Thoracic aorta (tissue), 2 donors: ENCODE measurements at places on chromosomes 5 and 9. TPM values are rescaled to one million over a fixed set of nuclear protein-coding genes. Genes with fewer than 3 reads are reported as not detected.

- H3K4me1 ChIP-seq, result no peaks in the 10 kb centered on the region
- no peaks in the 10 kb centered on the region for H3K36me3 ChIP-seq
- H3K27me3 ChIP-seq, result no peaks in the 10 kb centered on the region
- H3K4me3 ChIP-seq, result no peak overlapping the region
Measured at GRCh38 chr5:124790301-124790894, 44.0 kb upstream of the ZNF608 start.

DNA sequence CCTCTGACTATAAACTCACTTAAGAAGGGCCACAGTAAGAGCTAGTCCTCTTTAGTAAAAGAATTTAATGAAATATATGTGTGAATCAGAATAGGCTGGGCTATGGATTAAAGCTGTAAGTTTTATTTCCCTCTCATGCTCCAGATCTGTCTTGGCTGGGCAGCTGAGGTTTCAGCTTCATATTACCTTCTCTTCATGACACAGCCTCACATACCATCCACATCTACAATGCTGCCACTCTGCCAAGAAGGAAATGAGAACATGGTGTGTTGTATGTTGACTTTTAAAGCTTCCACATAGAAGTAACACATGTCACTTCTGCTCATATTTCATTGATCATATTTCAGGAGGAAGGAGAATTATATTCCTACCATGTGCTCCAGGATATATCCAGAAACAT, 776.0 kb upstream of the ACO1 start:
- H3K27me3 ChIP-seq, result no peaks in the 10 kb centered on the region
- H3K36me3 ChIP-seq, result no peaks in the 10 kb centered on the region
- no peak overlapping the region for H3K27ac ChIP-seq
- no peaks in the 10 kb centered on the region for H3K4me1 ChIP-seq
- no peak overlapping the region for H3K4me3 ChIP-seq
- DNase-seq, result no peak

Gene NTNG2
- total RNA-seq, result 2.0 TPM

Gene FABP6
- total RNA-seq, result not detected

DNA sequence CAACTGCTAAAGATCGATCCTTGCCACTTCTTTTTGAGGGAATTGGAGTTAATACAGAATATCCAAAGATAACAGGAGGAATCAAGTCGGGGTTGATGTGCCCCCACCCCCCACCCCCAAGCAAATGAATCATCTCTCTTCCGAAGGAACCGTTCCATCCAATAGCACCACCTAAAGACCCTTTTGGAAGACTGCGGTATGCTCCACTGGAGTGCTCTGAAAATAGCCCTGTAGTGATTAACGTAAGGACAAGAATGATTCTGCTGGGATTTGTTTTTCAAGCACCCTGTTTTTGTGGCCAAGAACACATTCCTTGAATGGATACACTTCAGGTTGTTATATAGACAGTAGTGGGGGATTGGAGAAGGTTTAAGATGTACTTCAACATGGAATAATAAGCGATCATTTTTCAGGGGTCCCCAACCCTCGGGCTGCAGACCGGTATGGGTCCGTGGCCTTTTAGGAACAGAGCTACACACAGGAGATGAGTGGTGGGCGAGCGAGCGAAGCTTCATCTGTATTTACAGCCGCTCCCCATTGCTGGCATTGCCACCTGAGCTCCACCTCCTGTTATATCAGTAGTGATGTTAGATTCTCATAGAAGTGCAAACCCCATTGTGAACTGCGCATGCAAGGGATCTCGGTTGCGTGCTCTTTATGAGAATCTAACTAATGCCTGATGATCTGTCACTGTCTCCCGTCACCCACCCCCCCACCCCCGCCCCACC, 44.5 kb upstream of the TMEM252 start:
- peaks cover 5% of the 10 kb centered on the region for H3K4me1 ChIP-seq
- H3K4me3 ChIP-seq, result no peak overlapping the region
- H3K36me3 ChIP-seq, result no peaks in the 10 kb centered on the region
- no peak for DNase-seq
- no peak overlapping the region for H3K27ac ChIP-seq

Gene CATSPER3
- not detected for total RNA-seq

DNA sequence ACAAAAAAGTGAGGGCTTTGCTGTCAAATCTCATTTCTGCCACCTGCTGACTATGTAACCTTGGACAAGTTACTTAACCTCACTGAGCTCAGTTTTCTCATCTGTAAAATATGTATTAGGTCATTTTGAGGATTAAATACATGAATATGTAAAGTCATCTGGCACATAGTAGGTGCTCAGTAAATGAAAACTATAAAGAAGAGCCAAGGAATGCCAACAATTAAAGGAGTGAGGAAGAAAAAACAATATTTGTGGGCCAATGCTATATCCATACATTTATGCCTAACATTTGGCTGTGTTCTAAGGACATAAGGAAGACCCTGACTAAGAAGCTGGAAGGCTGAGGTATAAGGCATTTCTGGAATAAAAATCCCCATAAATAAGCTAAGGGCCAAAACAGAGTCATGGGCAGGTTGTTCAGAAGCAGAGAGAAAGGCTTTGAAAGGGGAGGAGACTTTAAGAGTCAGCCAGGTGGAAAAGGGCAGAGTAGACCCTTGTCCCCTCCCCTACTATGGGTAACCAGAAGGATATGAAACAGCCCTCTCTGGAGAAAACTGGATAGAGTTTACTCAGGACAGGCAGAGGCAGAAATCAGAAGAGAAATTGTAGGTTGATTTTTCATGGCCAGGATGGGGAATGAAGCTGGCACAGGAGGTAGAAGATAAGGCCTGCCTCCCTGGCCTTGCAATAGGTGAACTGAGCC, 47.6 kb upstream of the SIL1 start:
- no peak overlapping the region for H3K4me3 ChIP-seq
- no peak for DNase-seq
- no peaks in the 10 kb centered on the region for H3K36me3 ChIP-seq
- H3K27ac ChIP-seq, result no peak overlapping the region

DNA sequence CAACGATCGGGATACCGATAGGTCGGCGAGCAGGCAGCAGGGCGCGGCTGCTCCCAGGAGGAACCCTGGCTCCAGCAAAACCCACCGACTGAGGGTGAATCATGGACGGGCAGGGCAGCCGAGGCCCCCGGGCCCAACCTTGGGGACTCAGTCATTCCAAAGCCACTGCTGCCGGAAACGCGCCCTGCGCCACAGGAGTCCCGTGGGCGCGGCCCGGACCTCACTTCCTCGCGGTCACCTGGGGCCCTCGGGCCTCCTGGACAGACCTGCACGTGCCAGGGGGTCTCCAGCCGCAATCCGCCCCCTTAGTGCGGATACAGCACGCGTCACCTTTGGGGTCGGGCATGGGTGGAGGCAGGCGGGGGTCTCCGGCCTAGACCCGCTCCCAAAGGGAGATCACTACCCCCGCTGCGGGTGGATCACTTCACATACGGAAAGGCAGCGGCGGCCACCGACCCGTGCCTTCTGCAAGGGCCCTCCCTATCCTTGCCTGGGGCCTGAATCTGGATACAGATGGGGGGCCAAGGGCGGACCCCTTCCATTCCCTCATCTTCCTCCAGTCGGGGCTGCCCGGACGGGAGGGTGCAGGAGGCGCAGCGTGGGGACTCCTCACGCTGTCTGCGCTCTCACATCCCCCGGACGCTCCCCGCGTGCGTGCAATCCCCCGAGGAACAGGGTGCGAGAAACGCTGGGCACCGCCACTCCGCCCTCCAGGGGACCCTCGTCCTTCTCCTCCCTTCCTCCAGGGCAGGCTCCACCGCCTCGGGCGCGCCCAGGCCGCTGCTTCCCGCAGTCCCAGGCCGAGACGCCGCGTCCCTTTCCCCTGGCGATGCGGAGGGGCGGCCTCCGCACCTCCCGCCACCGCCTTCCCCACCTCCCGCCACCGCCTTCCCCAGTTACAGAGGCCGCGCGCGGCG, 586 bp downstream of the TXN start:
- DNase-seq, result peak; percentile 23
- H3K27me3 ChIP-seq, result no peaks in the 10 kb centered on the region
- H3K27ac ChIP-seq, result peak overlapping the region; percentile 84

DNA sequence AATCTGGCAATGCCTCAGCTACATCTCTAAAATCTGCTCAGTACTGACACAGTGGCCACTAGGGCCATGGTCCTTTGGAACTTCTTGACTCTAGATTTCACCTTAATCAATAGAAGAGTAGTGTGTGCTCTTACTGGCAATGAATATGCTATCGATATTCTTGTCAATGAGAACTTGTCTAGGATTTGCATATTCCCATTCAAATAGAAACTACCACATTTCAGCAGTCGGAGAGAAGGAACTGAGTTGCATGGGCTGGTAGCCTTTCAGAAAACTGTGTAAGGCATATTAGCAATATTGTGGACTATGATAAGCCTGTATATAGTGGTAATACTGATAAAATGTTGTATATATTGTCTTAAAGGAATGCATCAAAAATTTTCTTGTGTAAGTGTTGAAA, 45.3 kb upstream of the NAA35 start:
- no peak overlapping the region for H3K4me3 ChIP-seq
- H3K27me3 ChIP-seq, result no peaks in the 10 kb centered on the region
- no peak for DNase-seq
- H3K4me1 ChIP-seq, result no peaks in the 10 kb centered on the region
- H3K36me3 ChIP-seq, result no peaks in the 10 kb centered on the region

DNA sequence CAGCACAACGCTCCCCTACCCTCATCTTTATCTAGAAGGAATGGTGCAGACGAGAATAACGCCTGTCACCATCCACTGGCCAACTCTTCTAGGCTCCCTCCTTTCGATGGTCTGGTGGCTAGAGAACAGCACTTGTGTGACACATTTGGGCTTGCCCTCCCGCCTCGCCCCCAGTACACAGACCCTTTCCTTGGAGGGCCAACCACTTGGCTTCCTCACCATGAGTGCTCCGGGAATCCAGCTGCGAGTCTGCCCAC, 1.4 kb downstream of the GNAQ start:
- H3K4me3 ChIP-seq, result peak overlapping the region; percentile 96
- no peaks in the 10 kb centered on the region for H3K36me3 ChIP-seq
- peaks cover 37% of the 10 kb centered on the region for H3K4me1 ChIP-seq
- no peaks in the 10 kb centered on the region for H3K27me3 ChIP-seq

Gene FOCAD
- 33.1 TPM for total RNA-seq

DNA sequence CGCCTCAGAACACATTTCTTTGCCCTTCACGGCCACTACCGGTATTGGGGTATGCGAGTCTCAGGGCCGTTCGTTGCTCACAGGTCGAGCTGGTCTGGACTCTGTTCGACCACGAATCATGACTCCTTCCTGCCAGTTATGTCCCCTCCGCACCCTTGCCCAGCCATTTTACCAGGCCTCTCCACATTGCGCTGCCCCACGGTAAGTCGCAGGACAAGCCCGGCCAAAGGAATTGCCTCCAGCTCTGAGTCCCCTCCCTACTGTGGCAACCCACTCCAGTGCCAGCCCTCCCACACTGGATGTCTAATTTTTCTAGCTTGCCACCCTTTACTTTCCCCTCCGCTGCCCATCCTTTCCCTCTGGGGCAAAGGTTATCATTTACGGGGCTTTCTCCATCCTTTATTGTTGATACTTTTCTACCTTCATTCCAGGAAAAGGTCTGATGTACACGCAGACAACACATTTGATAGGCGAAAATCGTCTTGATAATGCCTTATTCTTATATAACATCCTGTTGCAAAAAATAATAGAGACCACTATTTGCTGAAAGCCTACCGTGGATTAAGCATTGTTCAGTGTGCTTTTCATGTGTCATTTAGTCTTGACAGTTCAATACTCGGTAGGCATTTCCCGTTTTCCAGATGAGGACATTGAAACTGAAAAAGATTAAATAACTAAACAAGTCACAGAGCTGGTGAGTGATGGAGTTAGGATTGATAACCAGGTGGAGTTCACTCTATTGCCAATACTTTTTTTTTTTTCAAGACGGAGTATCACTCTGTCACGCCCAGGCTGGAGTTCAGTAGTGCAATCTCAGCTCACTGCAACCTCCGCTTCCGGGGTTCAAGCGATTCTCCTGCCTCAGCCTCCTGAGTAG, 958 bp upstream of the HSPA5 start:
- no peak for DNase-seq
- H3K36me3 ChIP-seq, result peaks cover 22% of the 10 kb centered on the region
- no peaks in the 10 kb centered on the region for H3K27me3 ChIP-seq
- H3K4me1 ChIP-seq, result peaks cover 28% of the 10 kb centered on the region
- peak overlapping the region; percentile 96 for H3K27ac ChIP-seq

DNA sequence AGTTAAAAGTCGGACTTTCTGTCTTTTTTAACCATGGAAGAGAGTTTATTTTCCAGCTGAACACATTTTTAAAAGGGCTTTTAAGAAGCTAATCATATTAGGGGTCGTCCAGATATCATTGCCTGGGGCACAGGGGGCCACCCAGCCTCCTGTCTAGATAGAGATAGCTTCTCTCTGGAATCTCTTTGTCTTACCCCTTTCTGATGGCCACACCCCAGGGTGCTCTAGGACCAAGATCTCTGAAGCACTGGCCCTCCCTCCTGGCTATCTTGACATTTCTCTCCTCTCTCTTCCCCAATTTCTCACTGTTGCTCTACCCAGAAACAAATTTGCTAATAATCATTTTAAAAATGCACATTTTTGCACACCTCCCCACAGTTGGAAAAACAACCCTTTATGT, 204.4 kb downstream of the NXNL2 start:
- no peaks in the 10 kb centered on the region for H3K4me1 ChIP-seq
- H3K36me3 ChIP-seq, result no peaks in the 10 kb centered on the region
- no peak overlapping the region for H3K4me3 ChIP-seq
- no peak overlapping the region for H3K27ac ChIP-seq

- no peak overlapping the region for H3K27ac ChIP-seq
- H3K4me1 ChIP-seq, result no peaks in the 10 kb centered on the region
- no peaks in the 10 kb centered on the region for H3K27me3 ChIP-seq
- DNase-seq, result no peak
Measured at GRCh38 chr5:151262532-151262931, 9.5 kb downstream of the GM2A start.

DNA sequence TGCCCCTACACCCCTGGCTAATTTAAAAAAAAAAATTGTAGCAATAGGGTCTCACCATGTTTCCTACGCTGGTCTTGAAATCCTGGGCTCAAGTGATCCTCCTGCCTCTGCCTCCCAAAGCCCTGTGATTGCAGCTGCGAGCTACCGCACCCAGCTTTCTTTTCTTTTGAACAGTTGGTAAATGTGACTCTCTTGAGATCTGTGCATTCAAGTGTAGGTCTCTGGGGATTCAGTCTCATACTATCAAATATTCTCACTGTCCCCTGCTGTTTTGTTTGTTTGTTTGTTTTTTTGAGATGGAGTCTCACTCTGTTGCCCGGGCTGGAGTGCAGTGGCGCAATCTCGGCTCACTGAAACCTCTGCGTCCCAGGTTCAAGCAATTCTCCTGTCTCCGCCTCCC, 42.3 kb upstream of the CXXC5 start:
- H3K27ac ChIP-seq, result no peak overlapping the region
- H3K4me3 ChIP-seq, result no peak overlapping the region
- peaks cover 14% of the 10 kb centered on the region for H3K4me1 ChIP-seq
- peaks cover 18% of the 10 kb centered on the region for H3K36me3 ChIP-seq
- H3K27me3 ChIP-seq, result no peaks in the 10 kb centered on the region

Gene ORM1
- total RNA-seq, result not detected

Gene PCDHAC2
- total RNA-seq, result 0.71 TPM

DNA sequence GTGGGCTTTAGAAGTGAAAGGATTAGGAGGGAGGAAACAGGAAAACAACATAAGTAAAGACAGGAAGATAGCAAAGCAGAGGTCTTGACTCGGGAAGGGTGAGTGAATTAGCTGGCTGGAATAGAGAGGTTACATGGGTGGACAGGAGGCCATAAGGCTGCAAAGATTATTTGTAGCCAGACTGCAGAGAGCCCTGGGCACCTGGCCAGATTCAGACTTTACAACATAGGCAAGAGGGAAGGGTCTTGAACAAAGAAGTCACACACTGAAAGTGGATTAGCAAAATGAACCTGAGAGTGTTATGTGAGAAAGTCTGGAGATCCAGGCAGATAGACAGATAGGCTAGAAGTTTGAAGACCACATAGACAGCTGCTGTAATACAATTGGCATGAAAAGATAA, 29.7 kb upstream of the CER1 start:
- H3K4me1 ChIP-seq, result no peaks in the 10 kb centered on the region
- DNase-seq, result no peak
- no peak overlapping the region for H3K4me3 ChIP-seq
- H3K27me3 ChIP-seq, result no peaks in the 10 kb centered on the region
- H3K27ac ChIP-seq, result no peak overlapping the region
- peaks cover 14% of the 10 kb centered on the region for H3K36me3 ChIP-seq

Gene MSX2
- total RNA-seq, result 2.0 TPM
